ENCODE measurements at places on chromosomes 2 and 18.

DNA sequence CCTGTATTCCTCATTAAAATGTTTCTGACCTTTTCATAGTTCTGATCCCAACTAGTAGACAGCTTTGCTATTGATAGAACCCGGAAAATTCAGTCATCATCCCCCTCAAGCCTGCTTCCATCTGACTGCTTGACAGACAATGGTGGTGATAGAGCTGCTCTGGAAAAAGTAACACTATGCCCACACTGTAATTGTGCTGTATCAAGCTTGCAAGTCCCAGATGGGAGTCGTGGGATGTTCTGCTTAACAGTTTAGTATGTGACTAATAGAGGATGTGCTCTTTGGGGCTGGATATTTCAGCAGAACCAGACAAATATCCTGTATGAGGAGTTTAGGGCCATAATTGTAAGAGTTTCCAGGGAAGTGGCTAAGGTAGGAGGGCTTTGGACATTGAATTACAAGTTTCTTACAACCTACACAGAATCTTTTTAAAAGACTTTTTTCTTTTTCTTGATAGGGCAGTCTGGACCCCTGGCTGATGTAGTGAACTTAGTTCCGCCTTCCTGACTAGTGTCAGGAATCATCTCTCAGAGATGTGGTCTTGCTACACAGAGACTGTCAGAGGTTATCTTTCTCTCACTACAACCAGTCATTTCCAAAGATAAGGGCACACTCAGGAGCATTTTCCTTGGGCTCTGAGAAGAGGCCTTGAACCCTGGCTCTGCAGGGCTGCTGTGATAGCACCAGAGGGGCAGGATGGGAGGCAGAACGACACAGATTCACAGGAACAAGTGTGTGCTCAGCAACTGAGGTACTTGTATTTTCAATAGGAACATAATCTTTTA lies 158.0 kb upstream of the RBMS1 start:
- no peak for DNase-seq

DNA sequence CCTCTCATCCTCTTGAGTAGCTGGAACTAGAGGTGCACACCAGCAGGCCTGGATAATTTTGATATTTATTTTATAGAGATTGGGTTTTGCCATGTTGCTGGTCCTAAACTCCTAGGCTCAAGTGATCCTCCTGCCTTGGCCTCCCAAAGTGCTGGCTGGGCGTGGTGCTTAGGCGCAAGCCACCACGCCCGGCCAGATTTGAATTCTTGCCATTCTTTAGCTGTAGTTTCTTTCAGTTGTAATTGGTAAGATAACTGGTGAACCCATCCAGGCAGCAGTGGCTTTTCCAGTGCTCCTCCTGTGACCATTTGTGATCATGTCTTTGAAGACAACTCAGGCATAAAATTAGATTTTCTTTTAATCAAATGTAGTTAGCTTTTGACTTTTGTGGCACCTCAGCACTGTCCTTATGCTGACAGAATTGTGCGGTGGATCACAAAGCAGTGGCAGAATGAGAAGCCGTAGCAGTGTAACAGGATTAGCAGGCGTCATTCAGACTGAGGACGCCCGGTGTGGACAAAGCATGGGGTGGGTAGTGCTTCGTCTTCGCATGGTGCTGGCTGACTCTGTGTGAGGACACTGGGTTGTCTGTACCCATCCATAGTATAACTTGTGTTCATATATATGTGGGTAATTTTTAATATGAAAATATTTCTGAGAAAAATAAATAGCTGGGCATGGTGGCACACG lies 30.0 kb upstream of the TOGARAM2 start:
- no peak for DNase-seq

- no peak for DNase-seq
Measured at GRCh38 chr2:31238126-31238905, 4.4 kb downstream of the EHD3 start.

- DNase-seq, result no peak
Measured at GRCh38 chr2:221272729-221273128, 299.4 kb downstream of the EPHA4 start.

DNA sequence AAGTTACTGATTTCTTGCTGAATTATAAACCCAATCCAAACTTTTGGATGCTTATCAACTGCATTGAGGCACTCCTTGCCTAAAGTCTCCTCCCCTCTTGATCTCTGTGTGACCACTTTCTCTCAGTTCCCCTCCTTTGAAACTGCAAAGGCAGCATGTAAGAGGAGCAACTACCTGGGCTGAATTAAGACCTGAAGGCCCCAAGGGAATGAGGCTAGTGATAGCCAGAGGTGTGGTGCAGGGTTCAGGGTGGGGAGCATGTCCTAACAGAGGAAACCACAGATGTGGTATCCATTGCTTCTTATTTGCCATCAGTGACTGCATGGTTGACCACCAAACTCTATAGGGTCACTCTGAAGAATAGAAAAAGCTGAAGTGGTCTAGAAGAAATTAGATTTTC lies 557.9 kb downstream of the TNS1 start:
- no peak for DNase-seq

GRCh38 chr2:102657770-102658169 lies 38.4 kb downstream of the SLC9A2 start:
- DNase-seq, result no peak

DNA sequence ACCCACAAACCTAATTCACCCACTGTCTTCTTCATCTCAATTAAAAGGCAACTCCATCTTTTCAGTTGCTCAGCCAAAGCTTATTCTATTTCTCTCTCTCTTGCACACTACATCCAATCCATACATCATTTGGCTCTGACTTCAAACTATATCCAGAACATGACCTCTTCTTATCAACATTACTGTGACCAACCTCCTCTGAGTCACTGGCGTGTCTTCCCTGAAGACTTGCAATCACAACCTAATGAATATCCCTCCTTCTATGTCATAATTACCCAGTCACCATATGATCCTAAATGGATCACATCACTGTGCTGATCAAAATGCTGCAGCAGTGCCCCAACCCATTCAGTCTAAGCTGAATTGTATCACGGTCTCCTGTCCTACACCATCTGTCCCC lies 22.6 kb upstream of the SULT1C3 start:
- DNase-seq, result no peak

DNA sequence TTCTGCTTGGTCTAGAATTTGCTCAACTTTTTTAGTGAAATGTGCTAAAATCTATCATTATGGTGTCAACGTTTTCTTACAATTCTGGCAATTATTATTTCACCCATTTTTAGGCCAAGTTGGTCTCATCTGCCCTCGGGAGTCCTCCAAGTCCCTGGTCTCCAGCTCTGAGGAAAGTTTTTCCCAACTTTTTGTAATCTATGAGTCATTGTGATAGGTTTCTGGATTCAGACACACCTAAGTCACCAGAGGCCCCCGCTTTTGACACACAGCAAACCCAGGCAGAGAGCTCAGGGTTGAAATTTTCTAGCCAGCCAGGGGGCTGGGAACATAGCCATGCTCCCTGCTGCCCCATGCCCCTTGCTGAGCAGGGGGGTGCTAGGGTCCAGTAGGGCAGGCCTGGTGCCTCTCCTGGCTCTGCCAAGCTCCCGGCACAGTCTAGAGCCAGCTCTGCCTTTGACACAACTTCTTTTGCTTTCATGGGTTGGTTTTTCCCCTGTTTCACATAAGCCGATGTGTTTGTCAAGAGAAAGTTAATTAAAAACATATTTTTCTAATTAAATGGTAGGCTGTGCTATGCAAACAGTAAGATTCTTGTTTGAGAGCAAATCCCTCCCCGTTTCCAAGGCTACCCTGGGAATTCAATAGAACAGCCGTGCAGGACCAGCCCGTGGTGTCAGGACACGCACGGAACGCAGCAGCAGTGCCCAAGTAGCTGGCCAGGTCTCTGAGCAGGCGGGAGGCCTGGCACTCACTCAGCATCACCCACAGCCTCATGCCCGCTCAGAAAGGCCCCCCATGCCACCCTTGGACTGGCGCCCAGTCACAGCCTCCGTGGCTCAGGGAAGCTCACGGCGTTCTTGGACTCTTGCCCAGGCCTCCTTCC lies 25.5 kb upstream of the SNED1 start:
- DNase-seq, result peak; percentile 10

DNA sequence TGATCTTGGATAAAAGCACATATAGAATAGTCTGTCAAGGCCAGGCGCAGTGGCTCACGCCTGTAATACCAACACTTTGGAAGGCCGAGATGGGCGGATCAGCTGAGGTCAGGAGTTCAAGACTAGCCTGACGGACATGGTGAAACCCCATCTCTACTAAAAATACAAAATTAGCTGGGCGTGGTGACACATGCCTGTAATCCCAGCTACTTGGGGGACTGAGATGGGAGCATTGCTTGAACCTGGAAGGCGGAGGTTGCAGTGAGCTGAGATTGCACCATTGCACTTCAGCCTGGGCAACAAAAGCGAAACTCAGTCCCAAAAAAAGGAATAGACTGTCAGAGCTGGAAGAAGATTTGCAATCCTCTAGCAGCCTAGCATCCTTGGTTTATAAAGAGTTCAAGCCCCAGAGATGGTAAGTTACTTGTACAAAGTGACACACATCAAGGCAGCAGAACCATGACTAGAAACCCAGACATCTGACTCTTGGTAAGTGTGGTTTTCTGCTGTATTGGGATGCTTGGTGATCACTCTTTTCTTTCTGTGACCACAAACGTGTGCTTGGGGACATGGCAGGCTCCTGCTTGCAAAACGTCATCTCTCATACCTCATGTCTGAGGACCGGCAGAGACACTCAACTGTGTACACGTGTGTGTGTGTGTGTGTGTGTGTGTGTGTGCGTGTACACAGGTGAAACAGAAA lies 69.0 kb downstream of the OSBPL6 start:
- no peak for DNase-seq

DNA sequence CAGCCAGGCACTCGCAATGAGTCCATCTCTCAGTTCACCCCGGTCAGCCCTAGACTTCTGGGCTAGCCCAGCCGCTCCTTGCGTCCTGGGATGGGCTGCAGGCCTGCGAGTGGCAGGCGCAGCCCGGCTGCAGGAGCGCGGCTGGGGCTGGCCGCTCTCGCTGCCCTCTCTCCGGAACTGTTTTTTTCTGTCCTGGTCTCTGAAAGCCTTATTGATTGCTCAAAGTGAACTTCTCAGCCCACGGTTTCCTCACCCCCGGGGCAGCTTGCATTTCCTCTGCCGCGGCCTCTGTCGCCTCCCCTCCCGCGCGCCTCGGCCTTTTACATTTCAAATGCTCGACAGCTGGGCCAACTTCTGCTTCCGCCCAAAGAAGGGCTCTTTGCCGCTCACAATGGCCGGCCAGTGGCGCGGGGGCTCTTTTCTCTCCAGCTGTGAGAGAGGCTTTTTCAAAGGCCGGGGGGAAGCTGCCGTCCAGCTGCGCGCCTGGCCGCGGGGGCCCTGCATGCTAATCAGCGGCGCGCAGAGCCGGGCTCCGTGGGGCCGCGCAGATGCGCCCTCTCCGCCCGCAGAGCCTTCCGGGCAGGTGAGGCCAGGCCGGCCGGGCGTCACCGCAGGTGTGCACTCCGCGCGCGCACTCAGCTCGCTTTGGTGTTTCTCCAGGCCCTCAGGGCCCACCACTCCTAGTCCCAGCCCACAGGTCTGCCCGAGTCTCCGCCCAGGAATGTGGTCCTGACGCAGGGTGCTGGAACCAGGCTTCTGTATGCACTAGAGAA lies 513.8 kb downstream of the RNF144A start:
- DNase-seq, result no peak

GRCh38 chr2:238585836-238586821 lies 159.4 kb downstream of the ASB1 start:
- no peak for DNase-seq

DNA sequence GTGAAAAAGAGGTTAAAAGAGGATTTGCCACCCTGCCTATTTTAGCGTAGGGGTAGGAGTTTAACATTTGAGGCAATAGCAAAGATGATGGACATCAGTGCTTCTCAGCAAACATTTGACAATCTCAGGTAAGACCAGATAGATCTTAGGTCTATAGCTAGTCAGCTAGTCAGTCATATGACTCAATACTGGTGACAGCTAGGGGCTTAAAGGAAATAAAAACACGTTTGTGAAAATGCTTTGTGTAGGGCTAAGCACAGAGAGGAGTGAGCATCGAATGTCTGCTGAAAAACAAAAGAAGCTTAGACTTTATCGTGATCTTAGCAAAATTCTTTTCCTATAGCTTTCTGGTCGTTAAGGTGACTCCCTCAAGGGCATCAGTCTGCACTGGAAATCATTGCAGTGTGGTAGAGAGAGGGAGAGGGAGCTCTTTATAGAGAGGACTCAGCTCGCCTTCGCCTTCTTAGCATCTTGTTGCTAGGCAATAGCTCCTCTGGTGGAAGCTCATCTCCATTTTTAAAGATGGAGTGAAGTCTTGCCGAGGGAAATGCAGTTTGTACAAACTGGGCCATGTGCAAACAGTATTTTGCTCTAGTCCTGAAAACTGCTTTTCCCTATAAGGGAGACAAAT lies 62.8 kb upstream of the SLC38A11 start:
- DNase-seq, result peak; percentile 11

DNA sequence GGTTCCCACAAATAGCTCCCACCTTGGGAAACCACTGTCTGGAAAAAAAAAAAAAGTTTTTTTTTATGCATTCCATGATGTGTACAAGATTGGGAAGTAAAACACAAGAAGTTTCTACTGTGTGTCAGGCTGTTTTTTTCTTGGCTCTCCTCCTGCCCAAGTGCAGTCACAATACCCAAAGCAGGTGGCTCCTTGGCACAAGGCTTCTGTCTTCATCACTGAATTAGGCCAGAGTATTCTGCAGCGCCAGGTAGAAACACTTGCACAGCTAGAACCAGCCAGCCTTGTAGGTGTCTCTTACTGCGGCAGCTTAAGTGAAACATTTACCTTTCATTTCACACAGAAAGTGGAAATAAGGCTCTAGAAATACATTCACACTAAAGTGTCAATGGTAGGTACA lies 23.8 kb upstream of the MAL start:
- DNase-seq, result no peak

DNA sequence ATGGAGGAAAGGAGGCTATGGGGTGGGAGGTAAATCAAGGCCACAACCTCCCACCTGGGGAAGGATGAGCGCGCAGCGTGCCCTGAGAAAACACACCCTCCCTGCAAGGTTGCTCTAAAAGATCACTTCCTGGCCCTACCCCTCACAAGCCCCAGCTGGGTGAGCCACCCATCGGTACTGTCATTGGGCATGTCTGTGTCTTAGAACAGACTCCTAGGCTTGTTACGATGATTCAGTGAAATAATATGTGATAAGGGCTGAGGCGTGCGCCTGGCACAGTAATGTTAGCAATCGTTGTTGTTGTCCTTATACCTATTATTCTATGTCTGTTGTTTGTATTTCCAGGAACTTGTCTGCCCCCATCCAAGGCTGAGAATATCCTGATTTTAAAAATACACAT lies 175.1 kb downstream of the ZFP36L2 start:
- DNase-seq, result no peak

- no peak for DNase-seq
Measured at GRCh38 chr2:54411801-54412354, 44.2 kb upstream of the SPTBN1 start.

DNA sequence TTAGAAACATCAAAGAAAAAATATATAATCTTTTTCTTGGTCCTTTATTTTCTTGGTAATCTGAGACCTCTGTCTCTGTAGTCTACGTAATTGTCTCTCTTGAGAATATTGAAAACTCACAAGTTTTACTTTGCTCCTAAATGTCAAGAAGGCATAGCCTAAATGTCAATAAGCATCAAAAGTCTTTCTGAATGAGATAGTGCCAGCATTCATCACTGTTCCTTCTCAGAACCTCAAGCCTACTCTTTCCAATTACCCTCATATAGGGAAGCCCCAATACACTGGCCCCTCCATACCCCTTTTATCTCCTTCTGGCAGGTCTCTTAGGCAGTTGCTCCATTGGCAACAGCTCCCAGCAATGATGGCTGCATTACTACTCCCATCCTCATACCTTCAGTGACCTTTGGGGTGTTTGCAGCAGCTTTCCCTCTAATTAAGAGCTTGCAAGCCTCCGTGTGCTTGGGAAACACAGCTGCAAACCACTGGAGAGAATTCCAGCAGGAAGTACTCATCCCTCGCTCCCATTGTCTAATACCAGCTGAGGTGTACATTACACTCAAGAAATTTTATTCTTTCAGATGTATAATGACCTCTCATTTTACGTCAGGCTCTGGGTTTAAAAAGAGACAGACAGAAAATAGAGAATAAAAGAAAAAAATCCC lies 95.8 kb downstream of the KYNU start:
- no peak for DNase-seq
